ENCODE measurements at places on chromosomes 7 and 10.

DNA sequence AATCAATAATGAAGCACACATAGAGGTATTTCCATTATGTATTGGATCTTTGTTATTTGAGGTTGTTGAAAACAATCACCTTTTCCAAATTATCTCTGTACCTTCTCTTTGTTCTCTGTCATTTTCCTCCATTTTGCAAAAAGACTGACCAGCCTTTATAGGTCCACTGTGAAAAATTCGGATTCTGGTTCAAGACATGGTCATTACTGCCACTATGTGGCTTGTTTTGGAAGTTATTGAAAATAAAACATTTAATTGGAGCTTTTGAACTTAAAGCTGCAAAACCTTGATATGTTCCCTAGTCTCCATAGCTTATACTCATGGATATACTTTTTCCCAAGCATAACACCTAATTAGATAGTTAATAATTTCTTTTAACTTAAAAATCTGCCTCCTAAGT, 1094.4 kb downstream of the NRG3 start:
- DNase-seq, result no peak

DNA sequence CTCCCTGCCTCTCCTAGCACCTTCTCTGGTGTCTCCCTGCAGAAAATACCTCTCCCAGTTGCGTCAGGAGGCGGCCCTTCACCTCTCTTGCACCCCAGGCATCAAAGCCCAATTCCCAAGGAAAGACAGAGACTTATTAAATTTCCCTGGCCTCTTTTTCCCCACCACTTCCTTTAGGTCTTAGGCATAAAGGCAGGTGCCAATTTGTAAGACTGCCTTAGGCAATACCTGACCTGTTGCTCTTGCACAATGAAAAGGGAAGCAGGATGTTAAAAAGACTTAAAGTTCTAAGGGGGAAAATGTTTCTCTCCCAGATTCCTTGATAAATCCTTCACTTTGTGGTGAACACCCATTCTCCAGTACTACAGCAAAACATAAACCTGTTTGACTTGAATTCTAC, 186.7 kb downstream of the SLC25A13 start:
- no peak for DNase-seq

GRCh38 chr10:126705131-126705530, 34.6 kb upstream of the C10orf90 start:
- no peak for DNase-seq

DNA sequence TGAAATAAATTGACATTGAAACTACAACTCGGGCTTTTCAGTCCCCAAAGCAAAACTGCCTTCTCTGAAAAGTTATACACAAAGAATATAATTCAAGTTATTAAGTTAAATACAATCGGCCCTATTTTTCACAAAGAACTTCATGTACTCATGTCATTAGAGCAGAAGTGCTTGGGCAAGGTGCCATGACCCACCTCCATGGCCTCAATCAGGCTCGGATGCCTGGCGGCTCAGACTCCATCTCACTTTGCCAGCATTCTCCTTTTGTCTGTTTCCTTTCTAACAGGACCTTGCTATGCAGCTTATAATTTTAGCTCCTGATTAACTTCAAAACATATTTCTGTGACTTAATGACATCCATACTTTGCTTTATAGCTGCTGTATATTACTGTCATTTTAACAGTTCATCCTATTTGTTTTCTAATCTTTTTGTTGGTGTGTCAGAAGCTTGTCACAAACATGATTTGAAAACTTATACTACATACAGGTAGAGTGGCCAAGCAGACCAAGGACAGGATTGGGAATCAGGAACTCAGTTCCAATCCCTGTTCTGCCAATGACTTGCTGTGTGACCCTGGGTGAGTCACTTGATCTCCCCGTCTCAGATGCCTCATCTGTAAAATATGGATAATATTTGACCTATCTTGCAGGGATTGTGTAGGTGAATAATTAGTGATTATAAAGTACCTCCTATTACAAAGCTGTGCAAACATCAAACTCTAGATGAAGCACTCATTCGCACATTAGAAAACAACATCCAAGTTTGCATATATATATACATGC, 60.8 kb upstream of the ITGA8 start:
- DNase-seq, result no peak

DNA sequence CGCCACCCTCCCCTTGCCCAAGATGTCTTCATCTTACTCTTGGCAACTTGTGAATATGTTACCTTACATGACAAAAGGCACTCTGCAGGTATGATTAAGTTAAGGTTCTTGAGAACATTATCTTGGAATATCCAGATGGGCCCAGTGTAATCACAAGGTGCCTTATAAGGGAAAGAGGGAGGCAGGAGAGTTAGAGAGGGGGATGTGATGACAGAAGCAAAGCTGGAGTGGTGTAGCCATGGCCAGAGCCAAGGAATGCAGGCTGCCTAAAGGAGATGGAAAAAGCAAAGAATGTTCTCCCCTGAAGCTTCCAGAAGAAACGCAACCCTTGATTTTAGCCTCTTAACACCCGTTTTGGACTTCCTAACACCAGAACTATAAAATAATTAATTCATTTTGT, 318.0 kb downstream of the C7orf25 start:
- no peak for DNase-seq

- DNase-seq, result no peak
These were observed 73.4 kb downstream of the OR13A1 start for GRCh38 chr10:45241865-45242520.

DNA sequence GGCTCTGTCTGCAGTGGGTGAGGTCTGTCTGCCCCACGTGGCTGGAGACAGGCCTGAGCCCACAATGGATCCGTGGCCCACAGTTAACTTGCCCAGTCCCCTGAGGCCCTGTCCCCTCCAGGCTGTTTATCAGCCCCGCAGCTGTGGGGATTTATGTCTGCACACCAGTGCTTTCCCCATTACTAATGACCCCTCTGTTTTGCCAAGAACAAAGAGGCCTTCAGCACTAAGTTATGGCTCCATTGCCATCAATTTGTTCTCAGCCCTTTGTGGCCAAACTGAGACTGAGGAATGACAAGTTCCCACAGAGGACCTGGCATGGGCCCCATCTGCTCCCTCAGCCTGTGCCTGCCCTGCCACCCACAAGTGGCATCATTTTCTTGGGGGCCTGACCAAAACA, 138.2 kb downstream of the C10orf105 start:
- DNase-seq, result no peak

DNA sequence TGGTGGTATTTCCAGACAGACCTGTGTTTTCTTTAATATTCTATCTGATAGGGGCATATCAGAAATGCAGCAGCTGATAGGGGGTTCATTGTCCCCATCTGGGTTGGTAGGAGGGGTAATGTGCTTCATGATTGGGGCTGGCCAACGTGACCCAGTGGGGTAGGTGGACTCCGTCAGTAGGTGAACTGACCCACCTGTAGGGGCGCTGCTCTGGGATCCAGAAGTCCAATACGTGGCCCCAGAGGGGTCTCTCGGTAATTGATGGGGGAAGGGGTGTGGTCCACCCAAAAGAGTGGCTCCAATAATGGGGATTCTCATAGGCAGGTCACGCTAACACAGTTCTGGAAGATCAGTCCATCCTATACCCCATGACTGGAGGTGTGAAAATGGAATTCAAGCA, 112.0 kb downstream of the PRLHR start:
- no peak for DNase-seq

DNA sequence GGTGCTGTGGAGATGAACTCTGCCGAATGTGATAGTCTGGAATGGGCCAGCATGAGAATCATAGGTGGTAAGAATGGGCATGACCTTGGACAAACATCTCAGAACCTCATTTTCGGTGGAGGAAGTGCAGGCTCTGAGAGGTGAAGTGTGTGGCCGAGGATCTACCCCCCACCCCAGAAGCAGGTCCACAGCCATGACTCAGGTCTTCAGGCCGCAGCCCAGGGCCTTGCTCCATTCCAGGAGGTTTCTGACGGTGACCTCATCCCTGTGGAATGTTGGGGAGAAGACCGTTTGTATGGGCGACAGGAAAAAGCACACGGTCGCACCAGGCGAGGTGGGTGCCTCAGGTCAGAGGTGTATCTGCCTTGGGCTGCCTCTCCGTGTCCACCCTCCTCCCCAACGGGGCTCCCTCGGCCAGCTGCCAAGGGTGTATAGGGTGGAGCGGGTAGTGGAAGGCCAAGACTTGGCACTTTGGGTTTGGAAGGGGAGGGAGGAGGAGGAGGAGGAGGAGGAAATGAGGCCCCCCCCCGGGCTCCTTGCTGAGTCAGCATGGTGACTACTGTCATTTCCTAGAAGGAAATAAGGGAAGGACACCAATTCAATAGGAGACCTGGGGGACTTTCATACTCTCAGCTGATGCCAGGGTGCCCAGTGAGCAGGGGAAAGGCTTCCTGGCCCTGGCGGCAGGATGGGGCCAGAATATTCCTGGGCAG, 168.0 kb upstream of the RHEB start:
- no peak for DNase-seq

GRCh38 chr10:128643658-128644057, 517.4 kb upstream of the MKI67 start:
- DNase-seq, result no peak

DNA sequence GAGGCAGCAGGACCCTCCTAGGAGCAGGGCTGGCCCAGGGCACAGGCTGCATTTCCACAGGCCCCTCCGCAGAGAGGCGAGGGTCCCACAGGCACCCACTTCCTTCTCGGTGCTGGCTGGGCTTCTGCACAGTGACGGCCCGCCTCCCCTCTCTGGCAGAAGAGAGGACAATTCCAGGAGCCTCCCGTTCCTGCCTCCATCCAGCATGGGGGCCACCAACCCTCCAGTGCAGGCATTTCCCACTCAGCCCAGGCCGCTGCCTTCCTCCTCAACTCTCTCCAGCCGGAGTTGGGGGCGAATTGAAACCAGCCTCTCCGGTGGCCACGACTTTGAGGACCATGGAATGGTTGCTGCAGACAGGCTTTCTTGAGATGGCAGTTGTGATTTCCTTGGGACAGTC, 125.0 kb upstream of the PPP2R2D start:
- DNase-seq, result no peak

GRCh38 chr7:123749537-123749857, 694 bp upstream of the WASL start:
- no peak for DNase-seq

DNA sequence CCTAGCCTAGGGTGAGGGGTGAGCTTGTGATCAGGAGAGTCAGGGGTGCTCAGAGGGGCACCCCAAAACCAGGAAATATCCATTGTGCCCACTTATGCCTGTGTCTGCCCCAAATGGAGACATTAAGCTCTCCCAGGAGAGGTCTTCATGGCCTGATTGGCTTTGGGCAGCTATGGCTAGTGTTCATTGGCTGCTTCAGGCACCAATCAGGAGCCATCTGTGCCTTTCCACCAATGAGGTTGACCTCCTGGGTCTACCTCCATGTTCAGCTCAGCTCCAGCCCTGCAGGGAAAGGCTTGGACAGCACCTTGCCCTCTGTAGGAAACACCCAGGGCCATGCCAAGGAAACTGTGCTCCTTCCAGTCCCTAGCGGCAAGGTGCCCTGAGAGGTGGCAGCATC, 23.9 kb upstream of the HSPB1 start:
- DNase-seq, result no peak

GRCh38 chr10:69650589-69651261, 20.7 kb downstream of the FAM241B start:
- no peak for DNase-seq

GRCh38 chr10:33734393-33735155, 400.1 kb upstream of the NRP1 start:
- DNase-seq, result no peak

GRCh38 chr7:157466867-157467261, 130.1 kb downstream of the DNAJB6 start:
- DNase-seq, result no peak
